ENCODE measurements at places on chromosomes 16 and 17.

- DNase-seq = no peak
Observed at GRCh38 chr16:12646490-12647274, 157.0 kb downstream of the CPPED1 start.

- DNase-seq = no peak
Observed at GRCh38 chr17:73824321-73824720, 180.1 kb upstream of the SDK2 start.

DNA sequence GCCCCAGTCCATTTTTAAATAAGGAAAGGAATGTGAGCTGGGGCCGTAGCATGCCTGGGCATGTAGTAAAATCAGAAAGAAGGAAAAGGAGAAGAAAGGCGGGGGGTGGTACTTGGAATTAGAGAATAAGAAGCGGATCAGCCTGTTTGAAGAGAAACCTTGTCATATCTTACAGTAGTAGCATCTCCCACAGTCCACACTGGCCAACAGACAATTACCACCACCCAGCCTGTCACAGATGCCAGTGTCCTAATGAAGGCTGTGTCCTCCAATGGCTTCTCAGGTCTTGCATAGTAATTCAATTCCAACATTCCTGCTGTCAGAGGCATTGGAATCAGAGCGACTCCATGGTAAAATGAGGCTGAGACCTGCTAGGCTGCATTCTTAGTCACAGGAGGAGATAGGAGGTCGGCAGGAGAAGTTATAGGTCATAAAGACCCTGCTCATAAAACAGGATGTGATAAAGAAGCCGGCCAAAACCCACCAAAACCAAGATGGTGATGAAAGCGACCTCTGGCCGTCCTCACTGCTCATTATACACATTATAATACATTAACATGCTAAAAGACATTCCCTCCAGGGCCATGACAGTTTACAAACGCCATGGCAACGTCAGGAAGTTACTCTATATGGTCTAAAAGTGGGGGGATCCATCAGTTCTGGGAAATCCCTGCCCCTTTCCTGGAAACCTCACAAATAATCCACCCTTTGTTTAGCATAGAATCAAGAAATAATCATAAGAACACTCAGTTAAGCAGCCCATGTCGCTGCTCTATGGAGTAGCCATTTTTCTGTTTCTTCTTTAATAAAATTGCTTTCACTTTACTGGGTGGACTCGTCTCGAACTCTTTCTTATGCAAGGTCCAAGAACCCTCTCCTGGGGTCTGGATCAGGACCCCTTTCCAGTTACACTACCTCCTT, 9.6 kb upstream of the AKAP10 start:
- no peak for DNase-seq

GRCh38 chr16:75088216-75088615, 28.4 kb downstream of the LDHD start:
- no peak for DNase-seq

DNA sequence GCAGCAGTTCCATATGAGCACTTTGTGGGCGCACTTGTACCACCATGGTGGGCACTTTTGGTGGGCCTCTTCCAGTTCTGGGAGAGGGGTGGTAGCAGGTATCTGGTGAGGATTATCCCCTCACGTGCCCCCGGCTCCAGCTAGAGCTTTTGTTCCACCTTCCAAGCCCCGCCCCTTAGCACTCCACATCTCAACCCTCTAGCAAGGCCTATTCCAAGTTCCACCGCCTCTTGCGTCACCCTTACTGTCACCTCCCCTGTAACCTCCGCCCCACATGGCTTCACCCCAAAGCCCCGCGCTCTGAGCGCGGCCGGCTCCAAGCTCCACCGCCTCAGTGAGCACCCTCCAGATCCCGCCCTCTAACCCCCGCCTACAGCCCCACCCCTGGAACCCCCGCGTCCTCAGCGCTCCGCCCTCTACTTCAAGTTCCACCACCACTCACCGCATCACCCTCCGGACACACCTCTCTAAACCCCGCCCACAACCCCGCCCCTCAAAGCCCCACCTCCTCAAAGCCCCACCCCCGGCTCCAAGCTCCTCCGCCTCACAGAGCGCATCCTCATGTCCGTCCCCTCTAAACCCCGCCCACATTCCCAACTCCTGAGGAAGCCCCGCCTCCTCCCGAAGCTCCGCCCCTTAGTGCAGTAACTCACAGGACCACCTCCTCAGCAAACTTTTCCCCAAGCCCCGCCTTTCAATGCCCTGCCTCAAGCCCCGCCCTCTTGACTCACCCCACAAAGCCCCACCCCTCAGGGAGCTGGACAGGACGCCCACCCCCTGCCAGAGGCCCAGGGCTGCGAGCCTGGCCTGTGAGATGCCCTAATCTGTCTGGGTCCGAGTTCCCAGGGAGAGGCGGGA, 11.1 kb downstream of the SCN4A start:
- DNase-seq = no peak

- no peak for DNase-seq
Observed at GRCh38 chr17:80870401-80870800, 121.2 kb upstream of the CHMP6 start.

DNA sequence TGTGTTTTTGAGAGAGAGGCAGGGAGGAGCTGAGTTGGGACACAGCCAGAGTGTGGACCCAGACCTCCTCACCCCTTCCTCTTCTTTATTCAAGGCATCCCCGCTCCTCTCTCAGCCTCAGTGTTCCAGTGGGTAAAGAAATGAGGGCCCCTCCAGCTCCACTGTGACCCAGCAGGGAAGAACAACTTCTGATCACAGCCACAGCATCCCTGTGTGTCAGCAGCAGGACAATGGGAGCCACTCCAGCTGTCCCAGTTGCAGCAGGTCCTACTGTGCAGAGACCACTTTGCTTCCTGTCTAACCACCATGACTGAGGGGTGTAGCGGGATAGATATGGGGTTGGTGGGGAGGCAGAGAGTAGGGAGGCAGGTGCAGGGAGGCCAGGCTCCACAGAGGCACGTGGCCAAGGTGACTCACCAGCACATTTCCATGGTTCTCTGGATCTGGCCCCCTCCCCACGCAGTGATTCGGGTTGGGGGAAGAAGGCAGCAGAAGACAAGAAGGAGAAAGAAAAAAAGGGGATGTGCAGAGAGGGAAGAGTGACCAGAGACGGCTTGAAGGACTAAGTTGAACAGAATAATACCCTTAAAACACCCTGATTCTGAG, 24.5 kb downstream of the PIK3R5 start:
- DNase-seq = no peak

GRCh38 chr17:10585529-10585928, 36.1 kb upstream of the MYH2 start:
- DNase-seq = no peak

- DNase-seq = no peak
Observed at GRCh38 chr17:81064678-81065475, 29.9 kb downstream of the BAIAP2 start.

DNA sequence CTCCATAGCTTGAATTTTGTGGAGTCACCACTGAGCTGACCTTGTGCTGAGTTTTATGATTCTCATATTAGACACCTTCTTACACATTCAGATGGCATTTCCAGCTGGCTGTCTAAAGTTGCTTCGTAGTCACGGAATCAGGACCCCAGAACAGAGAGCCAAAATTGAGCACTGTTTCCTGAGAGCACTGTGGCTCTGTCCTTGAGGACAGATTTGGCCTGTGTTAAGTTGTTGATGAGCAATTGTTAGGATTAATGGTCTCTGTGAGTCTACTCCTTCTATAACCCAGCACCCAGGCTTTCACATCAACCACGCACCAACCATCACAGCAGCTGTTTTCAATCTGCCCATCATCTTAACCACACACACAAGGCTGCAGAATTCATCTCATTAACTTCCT, 277.5 kb upstream of the HSBP1 start:
- DNase-seq = no peak

- DNase-seq = no peak
Observed at GRCh38 chr16:85847681-85848601, 48.4 kb downstream of the COX4I1 start.

- no peak for DNase-seq
Observed at GRCh38 chr17:29866746-29867404, 63.2 kb downstream of the SSH2 start.

- DNase-seq = no peak
Observed at GRCh38 chr17:17780922-17781590, 55.7 kb downstream of the SREBF1 start.

DNA sequence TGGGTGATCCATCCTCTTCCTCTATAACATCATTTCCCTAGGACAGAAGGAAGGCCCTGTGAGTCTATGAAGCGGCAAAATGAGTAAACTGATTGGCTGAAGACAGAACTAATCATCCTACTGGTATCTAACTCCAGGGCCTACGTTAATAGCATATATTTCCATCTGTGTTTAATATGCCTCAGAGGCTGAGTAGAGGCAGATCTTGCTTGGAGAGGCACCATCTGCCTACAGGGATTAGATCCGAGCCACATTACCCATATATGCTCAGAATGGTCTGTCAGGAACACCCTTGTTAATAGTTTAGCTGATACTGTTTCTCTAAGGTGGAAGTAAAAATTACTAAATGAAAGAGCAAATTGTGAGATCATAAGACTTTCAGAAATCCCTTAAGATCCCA, 13.2 kb upstream of the FOXJ1 start:
- no peak for DNase-seq

DNA sequence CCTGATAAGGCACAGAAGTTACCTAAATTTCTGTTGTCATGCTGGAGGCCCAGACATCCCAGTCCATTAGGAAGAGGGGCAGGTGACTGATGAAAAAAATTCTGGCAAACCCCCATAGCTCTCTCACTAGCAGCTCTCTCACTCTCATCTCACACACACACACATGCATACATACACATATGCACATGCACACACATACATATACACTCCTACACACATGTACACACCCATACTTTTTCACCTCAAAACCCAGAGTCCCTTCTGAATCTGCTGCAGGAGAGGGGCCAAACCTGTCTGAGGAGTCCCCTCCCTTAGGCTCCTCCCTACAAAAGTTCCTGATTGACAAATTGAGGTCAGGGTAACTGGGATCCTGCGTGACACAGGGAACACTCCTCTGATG, 22.6 kb upstream of the SDR42E2 start:
- no peak for DNase-seq

DNA sequence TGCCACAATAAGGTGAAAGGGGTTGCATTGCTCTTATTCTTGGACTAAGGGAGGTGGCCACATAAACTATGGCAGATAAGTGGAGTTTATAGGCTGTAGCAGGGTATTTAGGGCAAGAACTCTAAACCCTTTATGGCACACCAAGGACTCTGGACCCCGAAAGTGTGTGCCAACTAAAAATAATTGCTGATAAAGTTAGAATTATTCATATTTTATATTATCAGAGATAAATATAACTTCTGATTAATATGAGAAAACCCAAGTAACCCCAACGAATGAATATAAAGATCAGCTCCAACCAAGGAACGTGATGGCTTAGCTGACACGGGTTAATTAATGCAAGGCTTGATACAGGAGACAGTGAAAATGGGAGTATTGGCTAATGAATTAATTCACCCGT, 8.8 kb upstream of the SDR42E1 start:
- DNase-seq = no peak

GRCh38 chr16:4200000-4200780, 41.7 kb downstream of the SRL start:
- DNase-seq = no peak

GRCh38 chr17:64339516-64340490, 50.9 kb downstream of the PECAM1 start:
- no peak for DNase-seq

GRCh38 chr17:11487469-11487868, 110.8 kb upstream of the DNAH9 start:
- DNase-seq = no peak

GRCh38 chr16:9657641-9658040, 524.6 kb downstream of the GRIN2A start:
- no peak for DNase-seq

DNA sequence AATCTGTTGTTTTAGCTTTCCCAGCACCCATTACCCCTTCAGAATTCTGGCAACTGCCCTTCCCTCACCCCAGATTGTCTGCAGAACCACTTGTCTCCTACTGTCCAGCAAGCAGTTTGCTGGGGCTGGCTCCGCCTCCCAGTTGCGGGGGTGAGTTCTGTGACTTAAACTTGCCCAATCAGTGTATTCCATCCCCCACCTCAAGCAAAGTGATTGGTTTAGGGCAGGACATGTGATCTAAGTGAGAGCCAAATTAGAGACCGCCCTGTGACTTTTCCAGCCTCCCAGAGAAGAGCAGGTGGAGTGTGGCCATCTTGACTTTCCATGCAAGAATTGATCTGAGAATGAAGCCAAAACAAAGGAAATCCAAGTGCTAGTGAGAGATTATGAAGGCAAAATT, 22.7 kb upstream of the SRCIN1 start:
- no peak for DNase-seq

- no peak for DNase-seq
Observed at GRCh38 chr17:68560966-68561720, 40.0 kb downstream of the FAM20A start.

GRCh38 chr17:4135489-4135888, 7.3 kb downstream of the ZZEF1 start:
- no peak for DNase-seq

DNA sequence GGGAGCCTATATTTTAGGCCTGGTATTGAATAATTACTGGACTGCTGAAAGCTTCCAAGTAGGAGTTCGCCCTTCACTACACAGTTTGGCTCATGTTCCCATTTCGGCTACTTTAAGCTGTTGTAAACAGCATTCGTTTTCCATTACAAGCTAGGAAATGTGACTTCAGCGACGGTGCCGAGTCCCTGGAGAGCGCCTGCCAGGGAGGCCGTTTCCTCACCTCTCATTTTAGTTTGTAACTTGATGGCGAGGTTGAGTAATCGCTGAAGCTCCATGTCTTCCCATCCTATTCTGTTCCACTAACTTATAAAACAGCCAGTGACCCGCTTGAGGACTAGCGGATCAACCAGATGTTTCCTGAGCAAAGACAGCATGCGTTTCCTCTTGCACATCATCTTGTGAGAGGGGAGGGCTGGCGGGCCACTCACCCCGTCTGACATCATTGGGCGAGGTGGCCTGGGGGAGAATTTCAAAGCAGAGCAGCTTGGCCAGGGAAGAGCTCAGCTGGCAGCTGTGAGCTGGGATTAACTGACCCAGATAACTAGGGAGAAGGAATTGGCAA, 32.9 kb downstream of the PCTP start:
- no peak for DNase-seq

DNA sequence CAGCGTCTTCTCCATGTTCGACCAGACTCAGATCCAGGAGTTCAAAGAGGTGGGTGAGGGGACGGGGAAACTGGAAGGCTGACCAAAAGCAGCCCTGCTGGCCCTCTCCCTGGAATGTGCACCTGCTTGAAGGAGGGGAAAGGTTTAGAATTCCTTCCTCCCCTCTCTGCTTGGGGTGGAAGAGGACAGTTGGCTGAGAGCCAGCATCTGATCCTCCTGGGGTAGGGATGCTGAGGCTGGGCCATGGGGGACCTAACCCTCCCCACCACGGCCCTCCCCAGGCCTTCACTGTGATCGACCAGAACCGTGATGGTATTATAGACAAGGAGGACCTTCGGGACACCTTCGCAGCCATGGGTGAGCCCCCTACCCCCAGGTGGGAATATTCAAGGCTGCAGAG, 1.3 kb downstream of the MYL11 start:
- no peak for DNase-seq

GRCh38 chr17:39951924-39952679, 10.7 kb upstream of the GSDMA start:
- DNase-seq = no peak

- DNase-seq = peak; percentile 61
Observed at GRCh38 chr17:46152423-46152822, 40.8 kb downstream of the KANSL1 start.

- DNase-seq = no peak
Observed at GRCh38 chr16:83176802-83177201, 550.0 kb downstream of the CDH13 start.
